CD4-positive, alpha-beta T cell treated with Interleukin-12 subunit alpha and Interleukin-12 subunit beta, for 1 hour (primary cell): ENCODE measurements at places on chromosomes 7 and 10.

DNA sequence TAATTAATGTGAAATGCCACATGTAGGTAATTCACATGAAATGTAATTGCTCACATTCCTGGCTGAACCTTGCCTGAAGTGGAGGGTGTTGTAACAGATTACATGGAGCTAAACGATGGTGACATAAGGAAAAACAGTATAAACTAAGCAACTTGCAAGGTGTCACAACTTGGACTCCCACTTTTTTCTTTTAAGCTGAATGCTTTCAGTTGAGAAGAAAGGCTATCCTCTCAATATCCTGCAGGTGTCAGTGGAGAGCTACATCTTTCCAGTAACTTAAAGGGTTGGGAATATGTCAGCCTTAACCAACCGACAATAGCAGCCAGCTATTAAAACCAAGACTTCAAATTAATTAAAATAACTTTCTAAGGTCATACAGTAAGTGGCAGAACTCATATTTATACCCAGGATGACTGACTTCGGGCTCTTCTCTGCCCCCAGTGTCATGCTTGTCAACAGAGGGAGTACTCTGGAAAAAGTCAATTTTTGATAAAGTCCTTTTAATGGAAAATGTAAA, 33.7 kb downstream of the NRBF2 start:
- peak; percentile 65 for DNase-seq

- DNase-seq = no peak
Observed at GRCh38 chr10:13146379-13146778, 15.0 kb upstream of the MCM10 start.

- DNase-seq = no peak
Observed at GRCh38 chr10:30489346-30489745, 55.4 kb downstream of the MAP3K8 start.

DNA sequence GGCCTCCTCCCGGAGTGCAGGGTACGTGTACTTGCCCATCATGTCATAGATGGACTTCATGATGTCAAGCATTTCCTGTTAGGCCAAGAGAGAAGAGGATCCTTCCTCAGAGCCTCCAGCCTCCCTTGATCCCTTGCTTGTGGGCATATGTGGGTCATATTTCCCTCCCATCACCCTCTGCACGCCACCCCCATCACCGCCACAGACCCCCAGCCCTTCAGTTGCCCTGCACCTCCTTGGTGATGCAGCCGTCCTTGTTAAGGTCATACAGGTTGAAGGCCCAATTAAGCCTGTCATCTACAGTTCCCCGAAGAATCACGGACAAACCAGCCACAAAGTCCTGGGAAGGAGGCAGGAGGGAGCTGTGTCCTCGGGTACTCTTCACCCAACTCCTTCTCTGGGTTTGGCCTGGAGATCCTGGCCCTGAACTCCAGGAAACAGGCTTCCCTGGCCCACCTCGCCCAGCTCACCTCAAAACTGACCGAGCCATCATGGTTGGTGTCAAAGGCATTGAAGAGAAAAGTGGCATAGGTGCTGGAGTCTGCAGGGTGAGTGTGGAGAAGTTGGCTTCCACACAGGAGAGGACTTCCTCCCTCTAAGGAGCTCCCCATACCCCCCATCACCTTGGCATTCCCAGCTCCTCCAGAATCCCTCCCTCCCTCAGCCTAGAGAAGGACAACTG, 9.8 kb upstream of the OGA start:
- DNase-seq = no peak

- no peak for DNase-seq
Observed at GRCh38 chr10:85043207-85043606, 714.8 kb downstream of the CCSER2 start.

DNA sequence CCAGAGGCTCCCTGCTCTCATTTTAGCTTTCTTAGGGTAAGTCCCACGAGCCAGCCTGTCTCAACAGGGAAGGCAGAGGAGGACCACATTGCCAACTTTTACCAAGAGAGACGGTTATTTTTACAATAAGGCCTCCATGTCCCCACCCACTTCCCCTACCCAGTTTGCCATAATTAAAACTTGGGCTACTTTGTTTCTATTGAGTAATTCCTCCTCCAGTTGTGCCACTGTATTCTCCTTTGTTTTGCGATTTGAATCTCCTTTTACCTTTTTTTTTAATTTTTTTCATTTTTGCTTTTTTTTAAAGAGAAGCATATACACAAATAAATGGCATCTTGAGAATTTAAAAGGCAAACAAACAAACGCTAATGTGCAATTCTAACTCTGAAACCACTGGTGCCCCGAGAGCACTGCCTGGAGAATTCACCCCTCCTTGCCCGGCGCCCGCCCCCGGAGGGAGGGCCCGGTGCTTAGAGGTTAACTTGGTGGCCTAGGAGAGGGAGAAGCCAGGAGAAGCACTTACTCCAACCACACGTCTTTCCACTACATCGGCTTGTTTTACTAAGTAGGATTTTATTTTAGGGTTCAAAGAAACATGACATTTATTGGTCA, 282.3 kb downstream of the USP6NL start:
- DNase-seq = no peak

- no peak for DNase-seq
Observed at GRCh38 chr7:30936650-30937245, 25.1 kb downstream of the AQP1 start.

- DNase-seq = no peak
Observed at GRCh38 chr10:75508239-75508813, 76.9 kb downstream of the LRMDA start.

DNA sequence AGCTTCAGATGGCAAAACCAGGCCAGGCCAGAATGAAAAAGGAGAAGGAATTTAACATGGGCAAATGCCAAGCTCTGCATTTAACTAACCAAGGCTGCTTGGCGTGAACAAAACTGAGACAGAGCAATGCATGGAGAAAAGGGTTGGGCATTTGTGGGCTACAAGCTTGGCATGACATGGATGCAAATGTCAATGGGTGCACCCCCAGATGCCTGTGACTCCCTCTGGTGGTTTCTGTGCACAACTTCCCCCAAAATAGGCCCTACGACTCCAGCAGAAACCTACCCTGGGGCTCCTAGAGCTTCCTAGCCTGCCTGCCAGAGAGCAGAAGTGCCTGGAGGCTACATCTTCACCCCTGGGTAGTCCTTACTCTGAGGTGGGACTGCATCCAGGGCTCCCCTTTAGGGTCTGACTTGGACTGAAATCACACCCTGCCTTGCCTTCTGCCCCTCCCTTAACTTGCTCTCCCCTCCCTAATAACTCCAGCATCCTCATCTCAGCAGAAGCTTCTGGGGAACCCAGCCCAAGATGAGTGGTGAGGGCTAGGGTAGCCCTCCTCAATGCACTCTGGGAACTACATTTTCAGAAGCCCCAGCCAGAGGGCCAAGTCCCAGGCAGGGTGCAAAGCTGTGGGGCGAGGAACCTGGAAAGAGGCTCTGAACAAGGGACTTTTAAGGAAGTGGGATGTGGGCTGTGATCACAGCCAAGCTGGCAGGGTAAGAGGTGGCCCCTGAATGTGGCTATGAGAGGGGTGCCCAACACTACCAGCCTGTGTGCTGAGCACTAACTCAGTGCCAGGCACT, 11.3 kb downstream of the GPRIN2 start:
- no peak for DNase-seq

DNA sequence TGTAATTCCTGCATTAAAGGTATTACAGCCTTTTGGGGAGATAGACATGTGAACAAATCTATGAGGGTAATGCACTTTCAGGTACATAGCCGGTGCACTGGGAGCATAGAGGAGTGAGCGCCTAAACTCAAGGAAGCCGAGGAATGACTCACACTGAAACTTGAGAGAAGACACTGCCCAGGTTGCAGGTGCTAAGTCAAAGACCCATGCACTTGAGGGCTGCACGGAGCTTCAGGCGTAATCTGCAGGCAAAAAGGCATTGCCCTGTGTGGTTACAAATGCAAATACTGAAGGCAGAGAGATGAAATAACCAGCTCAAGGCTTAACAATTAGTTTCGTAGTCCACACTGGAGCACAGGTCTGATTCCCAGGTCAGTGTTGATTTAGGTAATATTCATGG, 51.0 kb upstream of the OSBPL3 start:
- no peak for DNase-seq

- no peak for DNase-seq
Observed at GRCh38 chr10:73226663-73227062, 20.4 kb downstream of the DNAJC9 start.

DNA sequence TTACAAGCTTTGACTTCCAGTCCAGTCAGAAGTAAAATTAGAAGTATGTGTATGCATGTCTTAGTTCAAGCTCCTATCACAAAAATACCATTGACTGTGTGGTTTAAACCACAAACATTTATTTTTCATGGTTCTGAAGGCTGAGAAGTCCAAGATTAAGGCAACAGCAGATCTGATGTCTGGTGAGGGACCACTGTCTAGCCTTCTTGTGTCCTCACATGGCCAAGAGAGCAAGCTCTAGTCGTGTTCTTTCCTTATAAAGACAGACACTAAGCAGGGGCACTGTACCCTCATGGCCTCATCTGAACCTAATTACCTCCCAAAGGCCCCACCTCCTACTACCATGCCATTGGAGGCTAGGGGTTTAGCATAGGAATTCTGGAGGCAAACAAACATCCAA, 41.3 kb upstream of the ARL4A start:
- no peak for DNase-seq

DNA sequence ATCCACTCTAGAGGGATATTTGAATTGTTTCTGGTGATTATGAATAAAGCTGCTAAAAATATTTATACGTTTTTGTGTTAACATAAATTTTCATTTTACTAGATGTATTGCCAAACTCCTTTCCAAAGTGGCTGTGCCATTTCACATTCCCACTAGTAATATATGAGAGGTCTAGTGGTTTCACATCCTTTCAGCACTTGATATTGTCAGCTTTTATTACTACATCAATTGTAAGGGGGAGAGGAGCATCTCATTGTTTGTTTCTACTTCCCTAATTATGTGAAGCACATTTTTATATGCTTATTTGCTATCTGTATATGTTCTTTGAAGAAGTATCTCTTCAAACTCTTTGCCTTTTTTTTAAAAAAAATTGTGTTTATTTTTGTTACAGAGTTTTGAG, 184.5 kb downstream of the ADK start:
- DNase-seq = no peak

GRCh38 chr7:28956608-28957063, 1.5 kb downstream of the TRIL start:
- DNase-seq = peak; percentile 12

DNA sequence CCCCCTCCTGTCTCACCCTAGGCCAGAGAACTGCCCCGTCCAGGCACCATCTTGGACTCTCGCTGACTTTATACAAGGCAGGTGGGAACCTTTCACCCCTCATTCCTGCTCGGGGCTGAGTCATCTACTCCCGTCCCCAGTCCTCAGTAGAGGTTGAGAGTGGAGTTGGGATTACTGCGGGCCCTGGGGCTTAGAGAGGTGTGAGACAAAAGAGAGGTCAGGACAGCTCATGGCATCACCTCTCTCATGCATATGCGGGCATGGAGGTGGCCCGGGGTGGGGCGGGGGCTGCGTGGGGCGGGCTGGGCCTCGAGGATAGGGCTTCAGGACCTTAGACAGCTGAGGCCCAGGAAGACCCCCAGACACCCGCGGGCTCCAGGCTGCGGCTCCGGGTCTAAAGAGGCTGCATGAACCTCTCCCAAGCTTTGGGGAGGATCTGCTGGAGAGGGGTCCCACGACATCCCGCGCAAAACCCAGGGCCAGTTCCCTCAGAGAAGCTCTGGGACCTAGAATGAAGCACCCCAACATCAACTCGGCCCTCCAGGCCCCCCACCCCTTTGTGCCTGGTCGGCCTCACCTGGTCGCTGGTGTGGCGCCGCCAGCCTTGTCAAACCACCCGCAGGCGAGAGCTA, 317 bp downstream of the PDZD7 start:
- DNase-seq = no peak
